Activated T-helper 2 cell treated with anti-CD3 and anti-CD28 coated beads, Interferon-gamma antibody, Interleukin-2, Interleukin-4, amounts not matched to agents 10 μg/mL and 5 μg/mL and 100 μg/mL, durations not matched to agents 14 hours and 24 hours and 36 hours (primary cell): ENCODE measurements at places on chromosomes 11 and 22.

GRCh38 chr11:87036756-87037449 lies 831 bp upstream of the TMEM135 start:
- no peak for DNase-seq

DNA sequence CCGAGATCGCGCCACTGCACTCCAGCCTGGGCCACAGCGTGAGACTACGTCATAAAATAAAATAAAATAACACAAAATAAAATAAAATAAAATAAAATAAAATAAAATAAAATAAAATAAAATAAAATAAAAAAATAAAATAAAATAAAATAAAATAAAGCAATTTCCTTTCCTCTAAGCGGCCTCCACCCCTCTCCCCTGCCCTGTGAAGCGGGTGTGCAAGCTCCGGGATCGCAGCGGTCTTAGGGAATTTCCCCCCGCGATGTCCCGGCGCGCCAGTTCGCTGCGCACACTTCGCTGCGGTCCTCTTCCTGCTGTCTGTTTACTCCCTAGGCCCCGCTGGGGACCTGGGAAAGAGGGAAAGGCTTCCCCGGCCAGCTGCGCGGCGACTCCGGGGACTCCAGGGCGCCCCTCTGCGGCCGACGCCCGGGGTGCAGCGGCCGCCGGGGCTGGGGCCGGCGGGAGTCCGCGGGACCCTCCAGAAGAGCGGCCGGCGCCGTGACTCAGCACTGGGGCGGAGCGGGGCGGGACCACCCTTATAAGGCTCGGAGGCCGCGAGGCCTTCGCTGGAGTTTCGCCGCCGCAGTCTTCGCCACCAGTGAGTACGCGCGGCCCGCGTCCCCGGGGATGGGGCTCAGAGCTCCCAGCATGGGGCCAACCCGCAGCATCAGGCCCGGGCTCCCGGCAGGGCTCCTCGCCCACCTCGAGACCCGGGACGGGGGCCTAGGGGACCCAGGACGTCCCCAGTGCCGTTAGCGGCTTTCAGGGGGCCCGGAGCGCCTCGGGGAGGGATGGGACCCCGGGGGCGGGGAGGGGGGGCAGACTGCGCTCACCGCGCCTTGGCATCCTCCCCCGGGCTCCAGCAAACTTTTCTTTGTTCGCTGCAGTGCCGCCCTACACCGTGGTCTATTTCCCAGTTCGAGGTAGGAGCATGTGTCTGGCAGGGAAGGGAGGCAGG lies at the start of gene GSTP1:
Gene GSTP1, plus strand, starts transcription at position 566 of the 958 bp plus-strand sequence. Its CDS starts 32 bp downstream, at position 598.
- peak; percentile 69 for DNase-seq

DNA sequence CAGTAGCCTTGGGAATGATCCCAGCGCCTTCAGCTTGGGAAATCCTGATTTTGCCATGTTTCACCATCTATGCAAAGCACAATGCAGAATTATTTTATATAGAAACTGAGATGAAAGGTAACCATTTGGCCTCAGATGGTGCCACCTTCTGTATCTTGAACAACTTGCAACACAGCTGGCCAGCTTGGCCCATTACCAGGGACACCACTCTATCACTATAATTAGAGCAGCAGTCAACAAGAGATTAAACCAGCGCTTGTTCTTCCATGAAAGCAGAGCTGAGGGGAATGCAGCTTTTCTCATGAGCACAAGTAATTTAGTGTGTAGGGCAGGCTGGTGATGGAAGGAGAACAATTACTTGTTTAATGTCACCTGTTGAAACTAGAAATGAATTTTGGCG lies 6.7 kb upstream of the ZDHHC13 start:
- DNase-seq = no peak

- no peak for DNase-seq
These were observed 74.5 kb downstream of the BBOX1 start for GRCh38 chr11:27115051-27115650.

GRCh38 chr11:83663988-83664387 lies 377.8 kb upstream of the CCDC90B start:
- no peak for DNase-seq

DNA sequence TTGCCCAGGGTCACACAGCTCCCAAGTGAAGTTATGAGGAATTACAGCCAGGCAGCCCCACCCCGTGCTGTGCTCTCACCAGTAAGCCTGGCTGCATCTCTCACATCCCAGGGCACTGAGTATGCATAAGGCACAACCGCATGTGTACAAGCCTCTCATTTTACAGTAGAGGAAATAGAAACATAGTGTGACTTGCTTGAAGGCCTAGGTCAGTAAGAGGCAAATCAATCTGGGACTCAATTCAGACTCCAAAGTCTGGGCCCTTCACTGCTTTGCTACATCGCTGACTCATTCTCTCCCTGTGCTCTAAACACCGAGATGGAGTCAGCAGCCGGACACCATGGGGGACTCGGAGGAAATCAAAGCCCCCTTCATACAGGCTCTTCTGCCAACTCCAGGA lies 7.9 kb downstream of the ABTB2 start:
- DNase-seq = no peak

GRCh38 chr22:23532731-23533130 lies 47.4 kb downstream of the IGLL1 start:
- no peak for DNase-seq

DNA sequence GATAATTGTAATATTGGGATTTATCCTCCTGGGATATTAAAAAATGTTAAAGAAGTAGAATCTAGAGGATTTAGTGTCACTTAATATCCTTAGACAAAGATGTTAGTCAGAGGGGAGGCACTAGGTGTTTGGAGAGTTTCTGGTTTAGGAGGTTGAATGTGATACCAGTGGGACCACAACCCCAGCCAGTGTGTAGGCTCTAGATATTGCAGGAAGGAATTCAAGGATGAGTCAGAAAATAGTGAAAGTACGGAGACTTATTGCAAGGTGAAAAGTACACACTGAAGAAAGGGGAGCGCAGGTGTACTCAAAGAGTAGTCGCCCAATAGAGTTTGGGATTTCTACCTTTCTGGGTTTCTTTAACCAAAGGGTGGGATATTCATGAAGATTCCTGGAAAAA lies 5.7 kb upstream of the TMEM41B start:
- no peak for DNase-seq

DNA sequence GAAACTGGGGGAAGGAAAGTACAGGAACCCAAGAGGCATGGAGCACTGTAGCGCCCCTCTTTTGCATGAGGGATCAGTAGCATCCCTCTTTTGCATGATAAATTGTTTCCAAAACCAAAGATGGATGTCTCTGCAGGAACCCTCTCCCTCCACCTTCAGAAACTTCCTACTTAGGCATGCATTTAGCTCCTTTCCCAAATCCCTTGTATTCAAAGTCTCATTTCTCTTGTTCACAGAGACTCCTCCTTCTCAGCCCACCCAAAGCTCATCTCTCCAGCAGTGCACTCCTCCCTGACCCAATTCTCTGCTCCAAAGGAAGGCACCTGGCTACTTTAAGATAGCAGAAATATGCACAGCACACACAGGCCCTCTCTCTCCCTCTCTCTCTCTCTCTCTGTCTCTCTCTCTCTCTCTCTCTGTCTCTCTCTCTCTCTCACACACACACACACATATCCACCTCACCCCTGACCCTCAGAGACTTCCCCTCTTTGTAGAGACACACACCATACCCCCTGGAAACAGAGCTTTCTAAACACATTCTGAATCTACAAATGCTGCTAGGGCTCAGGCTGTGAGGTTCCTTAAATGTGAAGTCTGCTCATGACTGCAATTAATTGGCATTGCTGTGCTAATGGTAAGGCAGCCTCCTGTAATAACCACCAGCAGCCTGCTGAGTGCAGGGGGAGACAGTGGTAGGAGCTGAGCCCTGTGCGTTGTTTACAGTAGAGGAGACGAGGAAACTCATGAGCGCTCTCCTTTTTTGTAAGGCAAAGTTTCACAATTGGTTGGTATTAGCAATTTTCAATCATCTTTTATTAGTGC lies 519.6 kb downstream of the NTM start:
- no peak for DNase-seq

- no peak for DNase-seq
These were observed 5.3 kb upstream of the ACR start for GRCh38 chr22:50732681-50733080.

GRCh38 chr11:66878474-66878873 lies 21.6 kb downstream of the LRFN4 start:
- DNase-seq = no peak

- DNase-seq = no peak
These were observed 195.5 kb upstream of the CADM1 start for GRCh38 chr11:115699733-115700132.

DNA sequence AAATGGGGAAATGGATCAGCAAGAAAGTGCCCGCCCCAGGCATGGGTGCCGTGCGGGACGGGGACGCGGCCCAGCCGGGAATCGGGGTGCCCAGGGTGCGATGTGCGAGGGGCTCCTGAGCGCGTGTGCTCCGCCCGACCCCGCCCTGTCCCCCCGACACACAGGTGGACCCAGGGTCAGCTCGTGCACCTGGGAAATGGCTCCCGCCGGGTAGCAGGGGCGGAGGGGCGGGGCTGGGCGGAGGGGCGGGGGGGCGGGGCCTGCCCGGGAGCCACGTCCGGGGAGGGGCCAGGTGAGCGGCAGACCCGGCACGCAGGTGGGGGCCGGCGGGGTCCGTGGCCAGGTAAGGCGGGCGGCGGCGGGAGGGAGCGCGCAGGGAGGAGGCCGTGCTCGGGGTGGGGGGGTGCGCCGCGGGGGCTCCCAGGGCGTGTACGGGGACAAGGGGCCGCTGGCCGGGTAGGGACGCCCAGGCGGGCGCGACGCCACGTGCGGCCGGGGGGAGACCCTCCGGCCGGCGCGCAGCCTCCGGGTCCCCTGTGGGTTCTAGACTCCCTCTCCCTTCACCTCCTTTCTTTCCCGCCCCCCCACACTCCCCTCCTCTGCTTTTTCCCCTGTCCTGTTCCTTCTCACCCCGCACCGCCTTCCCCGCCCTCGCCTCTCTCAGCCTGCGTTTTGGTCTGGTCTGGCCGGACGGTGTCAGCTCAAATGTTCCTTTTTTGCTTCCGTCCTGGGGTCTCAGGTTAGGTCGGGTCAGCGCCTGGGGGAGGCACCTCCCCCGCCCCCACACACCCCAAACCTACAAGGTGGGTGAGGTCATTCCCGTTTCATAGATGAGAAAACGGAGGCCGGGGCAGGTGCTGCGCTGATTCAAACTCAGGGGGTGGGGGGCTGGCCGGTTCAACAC lies at the start of gene ARHGAP8:
Gene ARHGAP8, plus strand, starts transcription at position 291 of the 904 bp plus-strand sequence. CDS start 33,953 bp downstream, outside the sequence.
- DNase-seq = no peak

- DNase-seq = no peak
These were observed 24.0 kb downstream of the TCP11L1 start for GRCh38 chr11:33063326-33063881.

GRCh38 chr11:109772892-109773291 lies 320.3 kb upstream of the ZC3H12C start:
- DNase-seq = no peak

DNA sequence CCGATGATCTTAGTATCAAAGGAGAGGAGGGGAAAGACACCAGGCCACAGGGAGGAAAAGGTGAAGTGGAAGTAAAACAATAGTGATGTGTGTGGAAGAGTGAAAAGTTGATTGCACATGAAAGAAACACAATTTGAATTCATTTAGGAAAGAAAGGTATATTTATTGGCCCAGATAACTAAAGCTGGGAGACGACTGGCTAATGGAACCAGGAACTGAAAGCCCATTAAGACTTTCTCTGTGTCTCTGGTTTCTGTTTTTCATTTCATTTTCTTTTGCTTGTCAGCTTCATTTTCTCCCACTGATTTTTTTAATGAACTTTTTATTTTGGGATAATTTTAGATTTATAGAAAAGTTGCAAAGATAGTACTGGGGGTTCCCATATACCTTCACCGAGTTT lies 5.1 kb upstream of the DCHS1 start:
- no peak for DNase-seq

- DNase-seq = no peak
These were observed 7.6 kb upstream of the CHKA start for GRCh38 chr11:68128682-68129327.
